Activated CD8-positive, alpha-beta memory T cell treated with anti-CD3 and anti-CD28 coated beads, Interleukin-2, amount 50 U/mL, for 4 hours (primary cell): ENCODE measurements at places on chromosomes 1 and 21.

DNA sequence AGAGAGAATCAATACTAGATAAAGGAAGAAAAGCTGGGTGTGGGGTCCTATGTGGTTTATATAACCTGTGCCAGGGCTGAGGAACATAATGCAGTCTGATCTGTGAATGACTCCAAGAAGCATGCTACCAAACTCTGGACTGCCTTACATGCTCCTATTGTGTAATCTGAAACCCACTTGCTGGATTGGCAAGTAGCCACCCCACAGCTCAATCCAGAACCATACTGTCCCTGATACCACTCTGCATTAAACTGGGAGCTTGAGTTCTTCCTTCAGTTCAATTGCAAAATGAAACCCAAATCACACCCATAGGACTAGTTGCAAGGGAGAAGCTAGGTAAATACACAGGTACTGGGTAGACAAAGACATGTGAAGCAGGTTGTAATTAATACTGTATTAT lies 115.4 kb upstream of the NEGR1 start:
- DNase-seq: no peak

DNA sequence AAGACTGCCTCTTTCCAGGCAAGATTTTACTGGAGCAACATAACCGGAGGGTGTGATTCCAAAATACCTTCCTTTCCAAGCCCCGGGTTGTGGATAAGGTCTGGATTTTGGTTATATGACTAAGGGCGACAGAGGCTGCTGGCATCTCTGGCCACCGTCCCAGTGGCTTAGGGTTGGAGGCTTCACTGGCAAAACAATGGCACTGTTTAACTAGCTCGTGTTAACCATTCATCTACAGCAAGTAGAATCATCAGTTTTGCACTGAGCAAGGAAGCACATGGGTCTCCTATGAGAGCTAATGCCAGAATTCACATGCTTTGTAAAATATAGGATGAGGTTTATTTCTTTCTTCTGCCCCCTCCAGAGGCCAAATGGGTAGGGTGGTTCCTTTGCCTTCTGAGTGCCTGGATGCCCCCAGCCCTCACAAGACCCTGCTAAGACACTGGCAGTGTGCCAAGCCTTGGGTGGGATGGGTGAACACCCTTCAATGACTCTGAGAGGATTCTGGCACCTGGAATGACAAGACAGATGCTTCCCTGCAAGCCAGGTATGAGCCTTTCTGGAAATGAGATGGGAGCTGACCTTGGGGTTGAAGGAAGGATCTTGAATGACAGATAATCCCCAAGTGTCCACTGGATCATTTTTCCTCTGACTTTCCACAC lies 36.8 kb downstream of the DHCR24 start:
- DNase-seq: no peak

- no peak for DNase-seq
Observed at GRCh38 chr1:100730130-100730529, 10.6 kb downstream of the VCAM1 start.

- DNase-seq: no peak
Observed at GRCh38 chr21:38354746-38355145, 98.0 kb downstream of the KCNJ15 start.

GRCh38 chr1:165891111-165891860 lies 63.9 kb downstream of the UCK2 start:
- no peak for DNase-seq

GRCh38 chr1:153586347-153586746 lies 20.7 kb upstream of the S100A2 start:
- DNase-seq: no peak

DNA sequence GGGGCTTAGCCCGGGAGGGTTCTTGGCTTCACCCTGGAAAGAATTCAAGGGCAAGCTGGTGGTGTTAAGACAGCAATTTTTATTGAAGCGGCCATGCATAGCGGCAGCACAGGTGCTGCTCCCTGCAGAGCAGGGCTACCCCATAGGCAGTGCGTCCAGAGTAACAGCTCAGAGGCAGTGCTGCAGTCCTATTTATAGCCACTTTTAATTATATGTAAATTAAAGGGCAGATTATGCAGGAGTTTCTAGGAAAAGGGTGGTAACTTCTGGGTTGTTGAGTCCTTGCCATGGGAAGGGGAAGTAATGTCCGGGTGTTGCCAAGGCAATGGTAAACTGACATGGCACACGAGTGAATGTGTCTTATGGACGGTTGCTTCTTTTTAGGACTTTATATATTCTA lies 57.0 kb downstream of the VPS26C start:
- DNase-seq: no peak

DNA sequence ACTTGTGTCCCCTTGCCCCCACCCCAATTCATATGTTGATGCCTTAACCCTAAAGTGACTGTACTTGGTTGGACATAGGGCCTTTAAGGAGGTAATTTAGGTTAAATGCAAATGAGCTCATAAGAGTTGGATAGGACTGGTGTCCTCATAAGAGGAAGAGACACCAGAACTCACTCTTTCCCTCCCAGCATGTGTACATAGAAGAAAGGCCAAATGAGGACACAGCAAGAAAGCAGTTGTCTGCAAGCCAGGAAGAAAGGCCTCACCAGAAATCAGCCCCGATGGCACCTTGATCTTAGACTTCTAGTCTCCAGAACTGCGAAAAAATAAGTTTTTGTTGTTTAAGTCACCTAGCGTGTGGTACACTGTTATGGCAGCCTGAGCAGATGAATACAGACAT lies 45.5 kb downstream of the RAB3GAP2 start:
- no peak for DNase-seq

GRCh38 chr21:35023396-35024070 lies 25.6 kb downstream of the RUNX1 start:
- no peak for DNase-seq

DNA sequence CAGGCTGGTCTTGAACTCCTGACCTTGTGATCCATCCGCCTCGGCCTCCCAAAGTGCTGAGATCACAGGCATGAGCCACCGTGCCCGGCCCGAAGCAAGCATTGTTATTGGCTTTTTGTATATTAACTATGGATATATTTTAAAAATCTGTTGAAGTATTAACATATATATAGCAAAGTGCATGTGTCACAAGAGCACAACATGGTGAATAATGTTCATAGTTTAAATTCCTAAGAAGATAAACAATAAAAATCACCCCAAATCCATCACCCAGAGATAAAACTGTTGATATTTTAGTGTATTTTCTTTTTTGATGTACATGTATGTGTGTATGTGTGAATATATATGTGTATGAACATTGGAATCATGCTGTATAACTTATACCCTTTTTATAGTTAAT lies 9.1 kb upstream of the FOXE3 start:
- no peak for DNase-seq

- no peak for DNase-seq
Observed at GRCh38 chr1:94215955-94216354, 21.4 kb downstream of the ARHGAP29 start.

- DNase-seq: no peak
Observed at GRCh38 chr1:226474443-226475141, 66.7 kb upstream of the PARP1 start.
